SJSA1 (cell line): ENCODE measurements at places on chromosomes 4 and X. TPM values are rescaled to one million over a fixed set of nuclear protein-coding genes. Genes with fewer than 3 reads are reported as not detected.

The CFI gene
- total RNA-seq, result 3.7 and 6.1 TPM in 2 replicates

The HDAC8 gene
- total RNA-seq, result 29.0 and 33.3 TPM in 2 replicates

- no peak for DNase-seq
These were observed 7.3 kb downstream of the SEC24B start for GRCh38 chr4:109440948-109441347.

- DNase-seq, result no peak
These were observed 6.1 kb downstream of the DSPP start for GRCh38 chr4:87614292-87614890.

GRCh38 chr4:165520086-165520485 is 141.3 kb downstream of the CPE start:
- no peak for DNase-seq

DNA sequence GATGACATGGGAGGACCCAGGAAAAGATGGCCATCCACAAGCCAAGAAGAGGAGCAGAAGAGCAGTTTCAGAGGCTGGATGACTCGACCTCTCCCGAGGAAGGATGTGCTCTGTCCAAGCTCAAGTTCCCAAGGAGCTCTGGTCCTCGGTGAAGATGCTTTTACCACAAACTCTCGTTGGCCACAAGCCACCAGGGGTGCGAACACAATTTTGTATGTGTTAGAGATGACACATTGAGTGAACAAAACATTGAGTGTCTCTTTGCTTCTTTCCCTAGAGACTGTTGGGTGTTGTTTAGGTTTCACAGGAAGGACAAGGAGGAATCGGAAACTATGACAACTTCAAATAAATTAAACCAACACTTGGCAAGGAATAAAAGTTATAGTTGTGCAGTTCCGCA is 26.3 kb downstream of the FGFBP1 start:
- no peak for DNase-seq

The KLHL2 gene
- total RNA-seq, result 30.9 and 54.6 TPM in 2 replicates

GRCh38 chr4:99405433-99406115 is 29.6 kb downstream of the ADH7 start:
- DNase-seq, result peak; percentile 64

DNA sequence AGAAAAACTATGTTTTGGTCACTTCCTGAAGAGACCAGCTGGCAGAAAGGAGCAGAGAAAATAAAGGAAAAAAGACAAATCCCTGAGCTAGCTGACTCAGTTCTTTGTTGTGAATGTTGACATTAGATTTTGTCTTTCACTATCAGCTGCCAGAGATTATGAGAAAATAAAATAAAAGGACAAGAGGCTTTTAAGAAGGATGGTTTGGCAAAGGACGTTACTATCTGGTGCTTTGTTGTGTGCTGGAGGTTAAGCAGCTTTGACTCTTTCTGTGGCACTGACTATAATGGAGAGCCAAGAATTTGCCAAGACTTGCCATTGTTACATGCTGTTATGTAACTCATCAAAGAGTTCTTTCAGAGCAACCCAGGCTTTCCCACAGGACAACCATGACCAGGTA is 12.1 kb downstream of the ASB5 start:
- DNase-seq, result peak; percentile 30
